ENCODE measurements at places on chromosomes 1 and 21.
A peak's percentile ranks its signal among the peaks of the same experiment; 100 is the strongest.

- no peak for DNase-seq
Observed at GRCh38 chr1:2836333-2836970, 35.0 kb upstream of the TTC34 start.

DNA sequence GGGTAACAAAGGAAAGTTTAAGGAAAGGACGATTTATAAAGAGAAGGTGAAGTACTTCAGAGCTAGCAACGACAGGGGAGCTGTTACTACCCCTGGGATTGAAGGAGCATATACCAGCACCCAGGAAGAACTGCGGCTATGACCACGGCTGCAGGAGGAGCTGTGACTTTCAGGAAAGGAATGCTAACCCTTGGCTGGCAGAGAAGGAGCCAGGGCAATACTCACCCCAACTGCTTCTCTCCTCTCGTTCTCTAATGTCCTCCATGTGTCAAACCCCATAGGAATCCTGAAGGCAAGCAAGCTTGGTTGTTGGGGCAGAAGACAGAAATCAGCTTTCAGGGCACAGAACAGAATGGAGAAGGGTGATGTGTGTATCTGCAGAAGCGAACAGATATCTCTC lies 120.5 kb downstream of the TMEM53 start:
- DNase-seq = no peak

- DNase-seq = peak; percentile 8
Observed at GRCh38 chr1:62912028-62912638, 128.2 kb downstream of the ATG4C start.

DNA sequence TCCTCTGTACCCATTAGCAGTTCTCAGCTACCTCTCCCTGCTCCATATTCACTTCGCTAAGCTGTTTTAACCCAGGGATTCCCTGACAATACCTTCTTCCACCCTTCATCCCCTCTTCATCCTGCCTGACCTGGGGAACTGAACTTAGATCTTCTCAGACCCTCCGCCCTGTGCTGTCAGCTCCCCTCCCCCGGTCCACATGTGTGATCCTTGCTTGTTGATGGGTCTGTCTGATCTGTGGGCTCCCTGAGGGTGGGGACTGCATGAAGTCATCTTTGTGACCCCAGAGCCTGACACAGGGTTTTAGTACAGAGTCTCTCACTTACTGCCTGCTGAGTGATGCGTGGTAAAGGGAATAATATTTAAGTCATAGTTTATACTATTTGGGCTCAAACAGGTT lies 11.8 kb downstream of the CHAF1B start:
- no peak for DNase-seq

DNA sequence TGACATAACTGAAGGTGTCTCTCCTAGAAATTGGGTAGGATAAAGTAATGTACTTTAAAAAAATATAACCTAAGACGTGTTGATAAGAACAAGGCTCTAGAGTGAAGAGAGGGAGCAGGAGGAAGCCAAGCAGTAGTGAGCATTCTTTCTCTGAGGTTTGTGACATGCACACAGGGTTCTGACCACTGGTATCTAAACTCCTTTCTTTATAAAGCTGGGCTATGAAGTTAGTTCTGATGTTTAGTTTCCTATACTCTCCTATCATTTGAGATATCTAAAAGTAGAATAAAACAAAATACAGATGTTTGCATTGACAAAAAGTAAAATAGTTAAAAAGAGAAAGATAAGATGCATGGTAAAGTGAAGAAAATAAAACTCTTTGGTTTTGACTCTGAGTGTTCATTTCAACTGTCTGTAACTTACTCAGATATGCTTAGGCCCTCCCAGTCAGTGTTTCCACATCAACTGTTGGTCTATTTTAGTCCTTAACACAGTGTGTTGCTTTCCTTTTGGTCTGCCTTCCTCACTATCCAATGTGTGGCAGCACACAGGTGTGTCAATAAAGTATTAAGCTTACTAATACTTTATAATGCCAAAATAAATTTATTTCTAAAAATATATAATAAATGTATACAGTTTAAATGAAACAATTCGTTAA lies 543.5 kb downstream of the PTPRC start:
- peak; percentile 29 for DNase-seq

GRCh38 chr1:67817319-67817718 lies 15.9 kb downstream of the GNG12 start:
- no peak for DNase-seq

DNA sequence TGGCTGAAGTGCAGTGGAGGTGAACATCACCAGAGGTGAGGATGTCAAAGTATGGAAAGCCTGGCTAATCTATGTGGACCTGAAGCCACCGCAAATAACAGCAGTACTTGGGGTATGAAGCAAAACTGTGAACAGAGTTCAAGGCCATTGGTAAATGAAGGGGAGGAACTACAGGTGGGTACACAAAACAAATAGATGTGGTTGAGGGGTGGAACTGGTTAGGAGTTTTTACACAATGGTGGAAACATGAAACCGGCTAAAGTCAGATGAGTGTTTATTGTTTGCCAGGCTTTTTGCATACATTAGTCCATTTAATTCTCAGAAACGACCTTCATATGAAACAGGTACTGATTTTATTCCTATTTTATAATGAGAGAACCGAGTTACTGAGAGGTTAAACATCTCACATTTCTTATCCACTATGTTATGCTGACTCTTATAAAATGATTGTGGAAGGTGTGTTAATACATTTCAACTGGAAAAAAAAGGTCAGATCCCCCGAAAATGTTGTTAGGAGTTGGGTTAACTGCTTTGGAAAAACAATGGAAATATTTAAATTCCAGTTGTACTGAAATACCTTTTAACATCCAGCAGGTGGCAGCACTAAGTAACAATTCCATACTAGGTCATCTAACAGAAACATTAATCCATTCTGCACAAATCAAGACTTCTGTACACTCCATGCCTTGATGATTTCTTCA lies 44.3 kb upstream of the GTF2B start:
- DNase-seq = peak; percentile 35
